ENCODE measurements at places on chromosomes 4 and X.

DNA sequence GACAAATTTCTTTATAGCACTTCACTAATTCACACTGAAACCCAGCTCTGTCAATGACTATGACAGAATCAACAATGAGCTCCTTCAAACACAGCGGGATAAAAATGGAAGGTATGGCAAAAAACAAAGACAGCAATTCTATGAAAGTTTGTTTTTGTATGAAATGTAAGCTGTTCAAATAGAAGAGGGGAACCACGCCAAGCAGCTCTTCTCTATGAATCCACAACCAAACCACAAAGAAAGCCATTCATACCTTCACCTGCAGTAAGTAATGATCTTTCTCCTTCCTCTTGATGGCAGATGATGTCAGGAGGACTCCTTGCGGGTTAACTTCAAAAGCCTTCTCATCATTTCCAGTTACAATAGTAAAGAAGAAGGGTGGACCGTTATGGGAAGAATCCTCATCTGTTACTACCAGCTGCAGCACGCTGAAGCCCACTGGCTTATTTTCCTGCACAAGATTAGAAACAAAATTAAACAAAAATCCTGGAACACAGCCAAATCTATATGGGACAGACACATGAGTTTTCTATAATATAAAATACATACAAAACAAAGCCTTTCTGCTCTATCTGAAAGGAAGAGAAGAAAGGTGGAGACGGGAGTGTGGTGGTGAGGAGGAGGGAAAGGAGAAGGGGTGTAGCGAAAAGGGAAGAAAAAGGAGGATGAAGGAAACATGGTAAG is 48.9 kb upstream of the MTNR1A start:
- DNase-seq: no peak

- DNase-seq: no peak
Observed at GRCh38 chr4:7985891-7986441, 46.3 kb upstream of the AFAP1 start.

DNA sequence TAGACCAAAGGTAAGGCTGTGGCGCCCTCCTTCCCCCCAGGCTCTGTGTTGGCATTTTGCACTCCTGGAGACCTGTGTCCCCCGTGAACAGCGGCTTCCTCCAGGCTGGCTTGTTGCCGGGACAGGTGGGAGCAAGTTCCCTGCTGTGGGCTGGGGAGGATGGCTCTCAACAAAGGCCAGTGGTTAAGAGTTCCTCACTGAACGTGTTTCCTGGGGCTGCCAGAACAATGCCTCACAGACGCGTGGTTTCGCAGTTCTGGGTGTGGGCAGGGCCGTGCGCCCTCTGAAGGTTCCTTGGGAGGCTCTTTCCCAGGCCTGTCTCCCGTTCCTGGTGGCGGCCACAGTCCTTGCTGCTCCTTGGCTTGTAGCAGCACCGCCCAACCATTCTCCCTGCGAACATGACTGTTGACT is 33.4 kb downstream of the NELFA start:
- no peak for DNase-seq

GRCh38 chr4:185567381-185568376 is 32.4 kb upstream of the PDLIM3 start:
- peak; percentile 71 for DNase-seq

DNA sequence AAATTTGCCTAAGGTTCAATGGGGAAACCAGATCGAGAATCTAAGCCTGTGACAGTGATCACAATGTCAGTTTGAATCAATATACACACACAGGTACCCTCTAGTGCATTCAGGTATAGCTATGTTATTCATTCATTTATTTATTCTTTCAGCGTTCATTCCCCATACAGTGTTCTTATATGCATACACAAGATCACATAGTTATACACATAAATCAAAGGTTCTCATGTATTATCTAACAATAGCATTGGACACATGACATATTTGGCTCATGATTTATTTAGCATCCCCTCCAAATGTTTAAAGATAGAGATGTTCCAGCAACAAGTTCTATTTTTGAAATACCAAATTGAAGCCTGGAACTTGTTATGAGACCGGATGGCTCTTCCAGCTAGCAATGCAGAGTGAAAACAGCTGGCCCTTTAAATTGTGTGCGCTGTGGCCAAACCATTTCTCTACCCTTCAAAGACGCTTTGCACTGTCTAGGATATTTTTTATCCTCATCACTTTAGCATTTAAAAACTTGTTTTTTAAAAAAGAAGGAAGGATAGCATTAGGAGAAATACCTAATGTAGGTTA is 131.0 kb downstream of the ATXN3L start:
- no peak for DNase-seq

DNA sequence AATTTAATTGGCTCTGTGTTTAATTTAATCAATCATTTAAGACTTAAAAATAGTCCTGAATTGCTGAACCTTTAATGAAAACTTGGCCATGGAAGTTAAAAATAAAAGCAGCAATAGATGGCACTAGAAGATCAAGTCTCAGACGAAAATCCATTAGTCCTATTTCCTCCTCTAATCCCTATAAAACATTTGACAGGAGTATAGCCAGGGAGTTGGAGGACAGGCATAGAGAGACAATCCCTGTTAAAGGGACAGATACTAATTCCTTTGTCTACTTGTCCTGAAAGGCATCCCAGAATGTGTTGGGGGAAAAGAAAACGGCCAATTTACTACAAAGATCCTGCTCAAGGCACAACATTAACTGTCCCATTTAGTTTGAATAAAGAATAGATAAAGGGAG is 276.3 kb upstream of the TACR3 start:
- no peak for DNase-seq

DNA sequence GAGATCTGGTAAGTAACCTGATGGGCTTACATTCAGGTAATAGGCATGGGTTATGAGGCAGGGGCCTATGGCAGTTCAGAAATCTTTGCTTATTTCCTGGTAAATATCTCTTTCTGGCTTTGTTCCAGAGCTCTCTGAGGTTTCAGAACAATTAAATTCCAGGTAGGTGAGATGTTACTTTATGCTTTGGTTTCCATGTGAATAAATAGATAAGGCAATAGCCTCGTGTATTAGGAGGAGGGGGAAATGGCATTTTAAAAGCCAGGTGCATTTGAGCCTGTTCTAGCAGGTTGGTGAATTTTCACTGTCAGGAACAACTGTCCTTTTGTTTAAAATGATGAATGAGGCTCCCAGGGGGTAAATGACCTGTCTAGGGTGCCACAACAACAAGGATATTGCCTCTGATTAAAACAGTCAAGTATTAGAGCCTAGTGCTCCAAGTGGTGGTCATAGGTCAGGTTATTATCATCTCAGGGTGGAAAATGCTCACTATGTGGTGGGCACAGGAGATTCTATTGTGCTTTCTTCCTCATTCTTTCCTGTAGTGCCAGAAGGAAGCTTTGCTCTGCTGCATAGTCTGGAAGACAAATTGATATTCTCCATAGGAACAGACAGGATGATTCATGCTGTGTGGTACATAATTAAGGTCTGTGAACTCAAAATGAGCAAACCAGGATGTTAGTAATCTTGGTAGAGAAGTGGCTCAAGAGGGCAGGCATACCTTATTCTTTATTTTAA is 296.2 kb downstream of the INPP4B start:
- DNase-seq: no peak

DNA sequence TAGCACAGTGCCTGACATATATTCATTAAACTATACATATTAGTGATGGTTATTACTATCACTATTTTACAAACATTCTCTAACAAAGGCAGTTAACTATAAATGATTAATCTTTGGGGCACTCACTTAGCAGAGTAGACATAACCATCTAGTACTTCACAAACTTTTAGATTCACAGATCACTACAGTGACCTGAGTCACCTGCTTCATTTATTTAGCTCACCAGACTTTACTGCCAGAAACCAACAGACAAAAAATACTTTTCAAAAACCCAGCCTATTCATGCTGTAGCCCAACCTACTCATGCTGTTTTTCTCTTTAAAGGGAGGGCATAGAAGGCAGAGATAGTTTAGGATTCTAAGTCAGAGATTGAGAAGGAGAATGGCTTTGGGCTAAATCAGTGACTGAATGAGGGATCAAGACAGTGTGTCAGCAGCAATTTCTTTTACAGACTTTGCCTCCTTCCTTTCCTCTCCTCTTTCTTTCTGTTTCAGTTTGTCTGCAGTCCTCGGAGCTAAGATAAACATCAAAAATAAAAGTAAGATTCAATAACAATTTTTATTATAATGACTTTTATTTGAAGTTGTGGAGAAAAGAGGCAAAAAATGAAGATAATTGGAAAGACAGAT is 34.7 kb upstream of the PDE5A start:
- no peak for DNase-seq

DNA sequence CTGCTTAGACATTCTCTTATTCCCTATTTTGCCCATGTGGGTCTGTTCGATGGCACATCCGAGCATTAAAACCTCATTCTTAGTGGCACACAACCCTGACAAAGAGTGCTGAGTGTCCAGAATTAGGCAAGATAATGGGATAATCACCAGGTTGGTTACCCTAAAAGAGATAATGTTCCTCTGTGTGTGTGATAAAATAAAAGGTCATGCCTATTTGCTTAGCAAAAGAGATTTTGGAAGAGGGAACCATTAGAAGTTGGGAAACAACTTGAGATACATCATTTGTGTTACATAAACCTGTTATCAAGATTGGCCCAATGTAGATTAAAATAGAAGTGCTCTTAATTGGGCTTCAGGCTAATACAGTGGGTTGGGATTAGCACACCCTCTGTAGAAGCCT is 182.7 kb downstream of the NWD2 start:
- no peak for DNase-seq

GRCh38 chr4:99998062-99998867 is 48.2 kb upstream of the H2AZ1 start:
- no peak for DNase-seq

DNA sequence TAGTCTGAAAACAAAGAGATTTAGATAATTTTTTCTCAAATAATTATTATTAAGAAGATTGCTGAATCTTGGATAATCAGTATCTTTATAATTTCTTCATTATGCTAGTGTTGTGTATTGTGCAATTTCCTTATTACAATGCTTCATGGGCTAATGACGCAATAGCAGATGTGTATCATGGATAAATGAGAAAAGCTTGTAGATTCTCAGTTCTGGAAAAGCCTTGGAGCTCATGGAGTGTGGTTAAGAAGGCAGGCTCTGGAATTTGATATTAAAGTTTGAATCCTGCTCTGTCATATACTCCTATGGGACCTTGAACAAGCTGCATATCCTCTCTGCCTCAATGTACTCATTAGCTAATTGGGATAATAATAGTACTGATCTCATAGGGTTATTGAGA is 18.9 kb upstream of the CXCL8 start:
- no peak for DNase-seq

- DNase-seq: no peak
Observed at GRCh38 chr4:1406981-1407656, 877 bp upstream of the NKX1-1 start.

GRCh38 chr4:8286719-8287342 is 17.3 kb downstream of the HTRA3 start:
- no peak for DNase-seq

DNA sequence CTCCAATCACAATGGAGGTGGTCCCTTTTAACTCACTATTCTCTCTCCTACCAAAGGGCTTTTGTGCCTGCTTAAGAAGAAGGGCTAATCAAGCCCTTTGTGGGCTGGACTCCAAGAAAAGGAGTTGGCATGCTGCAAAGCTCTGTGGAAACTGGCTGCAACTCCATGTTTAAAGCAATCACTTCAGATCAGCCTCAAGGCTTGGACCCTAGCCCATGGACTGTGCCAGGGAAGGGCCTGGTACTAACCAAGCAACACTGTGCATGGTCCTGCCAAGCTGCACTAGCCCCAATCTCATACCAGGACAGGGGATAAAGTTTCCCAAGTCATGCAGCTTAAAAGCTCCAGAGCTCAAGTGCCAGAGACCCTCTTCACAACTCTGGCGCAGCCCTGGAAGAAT is 86.7 kb downstream of the ATP8A1 start:
- DNase-seq: peak; percentile 51

- no peak for DNase-seq
Observed at GRCh38 chrX:14029039-14029424, 660 bp downstream of the GEMIN8 start.

- peak; percentile 71 for DNase-seq
Observed at GRCh38 chr4:36244257-36245082, at the start of gene ARAP2. Gene ARAP2 (minus strand): TSS chr4:36244514. CDS start chr4:36229486, 15,028 bp downstream.

GRCh38 chrX:9952300-9952699 is 14.9 kb upstream of the CLDN34 start:
- no peak for DNase-seq

DNA sequence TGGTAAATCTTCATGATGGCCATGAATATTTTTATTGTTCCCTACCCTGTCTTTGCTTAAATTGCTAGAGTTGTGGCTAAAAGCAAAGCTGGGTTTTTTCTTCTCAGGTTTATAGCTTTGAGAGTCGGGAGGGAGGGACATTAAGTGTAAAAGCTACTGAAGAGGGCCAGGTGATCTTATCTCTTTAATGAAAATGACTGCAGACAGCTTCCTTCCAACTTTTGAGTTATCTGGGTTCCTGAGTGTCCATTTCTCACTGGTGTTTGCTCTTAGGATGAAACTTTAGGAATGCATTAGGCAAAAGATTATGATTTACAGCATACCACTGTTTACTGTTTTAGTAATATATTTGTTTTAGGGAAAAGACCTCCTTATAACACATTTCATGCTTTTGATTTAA is 187.7 kb downstream of the SHROOM3 start:
- DNase-seq: no peak

- no peak for DNase-seq
Observed at GRCh38 chr4:89324671-89325070, 17.1 kb upstream of the GPRIN3 start.

GRCh38 chrX:78532363-78532762 is 126.8 kb downstream of the RTL3 start:
- DNase-seq: no peak

DNA sequence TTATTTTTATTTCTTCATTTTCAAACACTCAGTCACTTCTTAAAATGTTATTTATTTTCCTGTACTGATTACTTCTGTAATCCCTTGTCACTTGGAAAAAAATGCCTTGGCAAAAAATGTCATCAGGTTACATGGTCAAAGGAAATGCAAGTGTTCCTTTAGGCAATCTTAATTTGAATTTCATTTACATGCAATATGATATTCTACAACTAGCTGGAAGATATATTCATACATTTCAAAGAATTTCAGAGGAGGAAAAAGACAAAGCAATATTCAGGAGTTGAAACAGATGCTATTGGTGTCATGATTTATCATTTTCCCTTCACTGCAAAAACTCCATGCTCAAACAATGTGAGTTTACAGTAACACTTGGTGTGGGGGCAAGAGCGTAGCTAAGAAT is 1316.6 kb downstream of the FSTL5 start:
- DNase-seq: no peak

DNA sequence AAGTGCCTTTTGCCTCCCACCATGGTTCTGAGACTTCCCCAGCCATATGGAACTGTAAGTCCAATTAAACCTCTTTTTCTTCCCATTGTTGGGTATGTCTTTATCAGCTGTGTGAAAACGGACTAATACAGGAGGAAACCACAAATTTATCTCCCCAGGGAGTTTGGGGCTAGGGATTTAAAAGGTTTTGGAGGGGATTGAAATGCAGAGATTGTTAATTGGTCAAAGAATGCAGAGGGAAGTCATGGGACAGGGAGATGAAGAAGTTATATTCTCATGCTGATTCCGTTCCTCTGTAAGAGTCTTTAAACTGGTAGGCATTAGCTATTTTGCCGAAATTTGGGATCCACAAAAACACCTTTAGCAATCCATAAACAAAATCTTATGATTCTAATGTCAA is 57.9 kb downstream of the TKTL2 start:
- no peak for DNase-seq

Data from ureter (tissue), 1 donor.